Omental fat pad (tissue), 4 donors: ENCODE measurements at places on chromosomes 1 and 21. TPM values are rescaled to one million over a fixed set of nuclear protein-coding genes. Genes with fewer than 3 reads are reported as not detected.

DNA sequence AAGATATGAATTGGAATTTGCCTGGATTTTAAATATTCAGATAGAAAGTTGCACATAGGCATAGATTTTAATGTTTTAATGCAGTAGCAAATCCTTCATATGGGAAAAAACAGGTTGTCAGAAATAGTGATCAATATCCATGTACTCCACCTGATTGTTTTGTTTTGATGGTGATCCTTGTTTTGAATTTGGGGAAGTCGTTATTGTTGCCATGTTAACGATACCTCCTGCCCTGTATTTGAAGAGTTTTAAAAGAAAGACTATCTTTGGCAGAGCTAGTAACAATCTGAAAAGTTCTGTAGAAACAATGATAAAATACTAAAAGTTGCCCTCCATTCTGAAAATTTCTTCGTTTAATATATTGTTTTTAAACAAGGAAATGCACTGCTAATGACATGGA lies 1.1 kb downstream of the CEP350 start:
- DNase-seq = no peak

DNA sequence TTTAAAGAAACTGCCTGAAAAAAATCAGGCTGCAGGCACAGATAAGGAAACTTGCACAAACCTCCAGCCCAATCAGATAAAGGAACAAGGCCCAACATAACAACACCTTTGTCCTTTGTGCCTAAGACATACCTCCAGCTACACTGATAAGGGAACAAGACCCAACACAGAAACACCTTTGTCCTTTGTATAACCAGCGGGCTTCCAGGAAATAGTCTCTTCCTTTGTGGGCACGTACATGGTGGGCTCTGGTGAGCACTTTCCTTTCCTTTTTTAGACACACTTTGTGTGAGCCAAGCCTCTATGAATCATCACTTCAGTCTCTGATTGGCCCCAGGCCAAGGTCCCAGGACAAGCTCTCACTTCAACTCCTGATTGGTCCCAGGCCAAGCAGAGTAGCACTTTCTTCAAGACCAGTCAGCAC lies 23.6 kb downstream of the ZNF670 start:
- DNase-seq = no peak

DNA sequence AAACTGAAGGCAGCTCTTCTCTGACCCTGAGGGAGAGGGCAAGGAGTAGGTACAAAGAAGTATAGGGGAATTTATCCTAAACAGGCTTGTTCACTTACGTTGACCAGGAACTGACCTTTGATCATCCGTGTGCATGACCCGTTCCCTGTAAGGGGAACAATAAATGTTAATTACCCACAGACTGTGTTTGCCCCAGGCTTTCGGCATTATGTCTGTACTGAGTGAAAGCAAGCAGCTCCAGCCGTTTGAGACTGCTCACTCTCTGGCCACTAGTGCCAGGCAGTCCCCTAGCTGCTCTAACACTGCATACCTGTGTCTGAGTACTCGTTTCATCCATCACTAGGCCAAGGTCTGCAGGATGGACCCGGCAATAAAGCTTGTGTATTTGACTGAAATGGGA lies 1365.3 kb downstream of the NCAM2 start:
- no peak for DNase-seq

DNA sequence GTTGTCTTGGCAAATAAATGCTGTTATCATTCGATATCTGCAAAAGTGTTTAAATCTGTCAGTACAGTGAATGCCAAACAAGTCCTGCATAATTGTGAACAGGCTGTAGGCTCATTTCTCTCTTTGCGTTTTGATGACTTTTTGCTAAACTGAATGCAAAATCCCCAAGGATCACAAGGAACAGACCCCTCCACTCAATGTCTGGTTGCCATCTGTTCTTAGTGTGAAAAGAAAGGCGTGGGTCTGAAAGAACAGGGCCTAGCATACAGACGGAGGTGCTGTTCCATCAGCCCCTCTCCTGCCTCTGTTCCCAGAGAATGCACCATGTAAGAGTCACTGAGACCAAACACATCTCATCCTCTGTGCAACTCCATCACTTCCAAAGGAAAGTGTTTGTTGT lies 40.4 kb downstream of the EIF2B3 start:
- no peak for DNase-seq

DNA sequence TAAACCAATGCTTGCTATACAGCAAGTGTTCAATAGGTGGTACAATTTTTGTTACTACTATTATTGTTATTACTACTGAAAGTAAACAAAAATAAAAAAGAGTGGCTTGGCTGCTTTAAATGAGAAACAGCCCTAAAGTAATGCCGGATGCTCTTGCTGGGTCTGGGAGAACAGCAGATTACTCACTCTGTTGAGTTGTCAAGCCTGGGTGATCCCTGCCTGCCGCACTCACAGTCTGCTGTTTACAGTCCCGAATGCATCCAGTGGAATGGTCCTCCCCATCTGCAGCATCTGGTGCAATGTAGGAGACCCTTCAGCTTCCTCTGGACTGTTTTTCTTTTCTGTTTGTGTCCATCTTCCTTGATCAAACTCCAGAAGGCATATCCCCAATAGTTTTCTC lies 102.7 kb upstream of the IVNS1ABP start:
- DNase-seq = no peak

DNA sequence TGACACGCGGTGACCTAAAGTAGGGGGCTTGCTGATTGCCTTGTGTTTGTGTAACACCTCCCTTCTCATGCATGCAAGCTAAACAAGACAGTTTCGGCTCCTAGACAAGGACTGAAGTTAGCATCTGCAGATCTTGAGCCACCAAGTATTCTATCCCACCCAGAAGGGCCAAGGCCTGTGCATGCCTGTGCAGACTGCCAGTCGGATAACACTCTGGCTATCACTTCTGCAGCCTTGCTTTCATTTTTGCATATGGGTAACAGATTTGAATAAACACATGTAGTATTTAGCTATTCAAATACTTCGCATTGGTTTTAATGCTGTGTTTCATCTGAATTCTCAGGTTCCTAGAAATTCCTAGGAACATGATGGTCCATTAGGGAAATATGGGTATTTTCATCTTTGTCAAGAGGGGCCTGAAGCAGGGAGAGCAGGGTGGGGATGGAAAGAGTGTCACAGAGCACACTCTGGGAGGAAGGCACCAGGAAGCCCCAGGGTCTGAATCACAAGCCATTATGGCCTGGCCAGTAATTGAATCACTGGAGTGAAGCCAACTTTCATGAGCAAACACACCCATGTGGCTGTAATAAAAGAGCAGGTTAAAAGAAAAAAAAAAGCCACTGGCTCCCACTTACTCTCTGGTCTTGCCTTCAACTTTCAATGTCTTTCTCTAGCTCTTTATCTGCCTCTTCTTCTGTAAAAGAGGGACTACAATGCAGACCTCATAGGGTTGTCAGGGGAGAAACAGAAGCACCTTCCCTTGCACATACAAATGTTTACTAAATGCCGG lies 28.3 kb downstream of the GADD45A start:
- no peak for DNase-seq

GRCh38 chr21:23853796-23854379 lies 1753.4 kb downstream of the MRPL39 start:
- no peak for DNase-seq

DNA sequence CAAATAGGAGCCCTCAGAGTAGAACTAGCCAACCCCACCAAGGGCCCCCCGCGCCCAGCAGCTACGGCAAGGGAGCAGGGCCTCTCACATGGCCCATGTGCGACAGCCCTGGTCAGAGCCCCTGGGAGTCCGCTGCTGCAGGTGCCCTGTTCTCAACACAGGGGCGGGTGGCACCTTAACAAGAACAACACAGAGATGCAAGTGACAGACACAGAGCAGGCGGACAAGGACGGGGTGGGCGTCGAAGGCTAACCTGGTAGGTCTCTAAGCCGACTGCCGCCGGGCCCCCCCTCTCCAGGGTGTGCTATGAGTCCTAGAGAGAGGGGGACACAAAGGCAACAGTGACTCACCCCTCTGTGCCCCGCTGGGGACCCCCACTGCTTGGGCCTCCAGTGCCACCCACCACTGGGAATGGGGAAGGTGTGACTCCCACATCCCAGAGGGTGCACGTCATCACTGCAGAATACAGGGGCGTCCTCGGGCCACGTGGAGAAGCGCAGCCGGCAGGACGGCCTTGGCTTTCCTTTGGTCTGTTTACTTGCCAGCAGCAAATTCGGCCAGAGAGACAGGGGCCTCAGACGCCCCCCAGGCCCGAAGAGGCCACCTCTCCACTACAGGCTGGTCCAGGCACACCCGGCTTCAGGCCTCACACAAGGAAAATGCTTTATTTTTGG lies 44.8 kb downstream of the PRDM15 start:
- DNase-seq = no peak

DNA sequence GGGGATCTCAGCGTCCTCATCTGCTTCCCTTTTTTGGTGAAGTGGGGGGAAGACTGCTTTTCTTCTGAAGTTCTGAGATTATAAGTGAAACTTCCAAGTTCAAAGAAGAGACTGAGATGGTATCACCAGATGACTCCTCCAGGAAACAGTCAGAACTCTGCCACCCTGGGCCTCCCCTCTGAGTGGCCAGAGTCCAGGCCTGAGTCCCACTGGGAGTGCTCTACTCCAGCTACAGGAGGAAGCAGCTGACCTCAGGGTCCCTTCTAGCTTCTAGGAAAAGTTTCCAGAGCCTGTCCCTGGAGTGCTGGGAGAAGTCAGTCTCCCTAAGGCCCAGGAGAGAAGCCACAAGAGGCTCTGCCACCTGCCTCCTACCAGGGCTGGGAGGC lies 104.7 kb downstream of the CASZ1 start:
- DNase-seq = no peak

GRCh38 chr1:95723346-95723745 lies 489.3 kb downstream of the RWDD3 start:
- no peak for DNase-seq

- DNase-seq = no peak
Observed at GRCh38 chr1:19151537-19151936, 58.5 kb downstream of the UBR4 start.

- no peak for DNase-seq
Observed at GRCh38 chr1:58929671-58930325, 146.0 kb upstream of the JUN start.

GRCh38 chr1:82947278-82947677 lies 1051.7 kb downstream of the TTLL7 start:
- no peak for DNase-seq

DNA sequence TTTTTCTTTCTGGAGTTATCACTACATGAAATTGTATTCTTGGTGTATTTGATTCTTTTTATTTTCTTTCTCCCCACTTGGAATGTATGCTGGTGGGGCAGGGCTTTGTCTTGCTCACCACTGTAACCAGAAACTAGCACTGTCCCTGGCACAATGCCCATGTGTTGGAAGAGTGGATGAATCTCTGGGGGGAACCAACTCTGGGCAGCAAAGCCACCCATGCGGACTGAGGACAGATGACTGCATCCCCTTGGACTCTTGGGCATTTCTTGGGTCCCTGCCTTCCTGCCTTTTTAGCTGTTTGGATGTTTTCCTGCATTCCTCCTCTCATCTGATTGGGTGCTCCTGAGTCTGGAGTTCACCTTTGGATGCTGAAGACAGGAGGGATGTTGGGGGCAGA lies 6.1 kb downstream of the CYP4B1 start:
- DNase-seq = no peak

- no peak for DNase-seq
Observed at GRCh38 chr1:225482421-225482950, 54.6 kb upstream of the LBR start.

DNA sequence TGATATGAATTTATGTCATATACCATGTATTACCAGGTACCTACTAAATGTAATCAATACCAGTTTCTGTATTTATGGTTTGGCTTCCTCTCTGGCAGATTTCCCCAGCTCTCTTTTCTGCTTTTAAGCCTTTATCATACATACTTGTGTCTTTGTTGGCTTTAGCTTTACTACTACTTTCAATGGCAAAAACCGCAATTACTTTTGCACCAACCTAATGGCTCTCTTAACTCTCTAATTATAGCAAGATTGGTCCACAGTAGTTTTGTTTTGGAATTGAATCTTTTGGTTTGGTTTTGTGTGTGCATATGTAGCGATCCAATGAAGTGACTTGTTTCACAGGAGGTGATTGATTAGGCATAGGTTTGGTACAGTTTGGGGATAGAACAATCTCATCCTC lies 93.6 kb downstream of the ATG4C start:
- no peak for DNase-seq

- DNase-seq = no peak
Observed at GRCh38 chr1:170001266-170001665, 73.2 kb downstream of the KIFAP3 start.

DNA sequence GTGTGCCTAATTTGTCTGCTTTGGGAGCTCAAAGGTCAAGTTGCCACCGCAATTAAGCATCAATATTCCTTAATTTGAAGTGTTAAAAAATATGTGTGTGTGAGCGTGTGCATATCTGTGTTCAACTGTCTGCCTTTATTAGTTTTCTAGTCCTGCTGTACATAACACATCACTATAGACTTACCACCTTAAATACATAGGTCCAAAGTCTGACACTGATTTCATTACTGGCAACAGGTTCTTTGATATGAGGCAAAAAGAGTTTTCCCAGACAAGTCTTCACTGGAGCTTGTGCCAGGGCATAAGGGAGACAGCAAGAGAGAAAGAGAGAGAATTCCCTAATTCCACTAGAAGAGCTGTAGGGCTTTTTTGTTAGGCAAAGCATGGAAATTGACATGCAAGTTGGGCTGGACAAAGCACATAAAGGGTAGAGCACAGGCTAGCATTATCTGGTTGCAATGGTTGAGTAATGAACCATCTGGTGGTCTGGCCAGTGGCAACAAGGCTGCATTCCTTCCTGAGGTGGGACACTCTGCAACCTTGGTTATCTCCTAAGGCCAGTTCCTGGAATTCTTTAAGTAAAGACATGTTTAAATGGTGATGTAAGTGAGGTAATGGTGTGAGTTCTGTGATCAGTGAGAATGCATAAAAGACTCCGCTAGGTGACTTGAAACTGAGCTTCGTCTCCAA lies 457.2 kb upstream of the ADAMTS5 start:
- no peak for DNase-seq

DNA sequence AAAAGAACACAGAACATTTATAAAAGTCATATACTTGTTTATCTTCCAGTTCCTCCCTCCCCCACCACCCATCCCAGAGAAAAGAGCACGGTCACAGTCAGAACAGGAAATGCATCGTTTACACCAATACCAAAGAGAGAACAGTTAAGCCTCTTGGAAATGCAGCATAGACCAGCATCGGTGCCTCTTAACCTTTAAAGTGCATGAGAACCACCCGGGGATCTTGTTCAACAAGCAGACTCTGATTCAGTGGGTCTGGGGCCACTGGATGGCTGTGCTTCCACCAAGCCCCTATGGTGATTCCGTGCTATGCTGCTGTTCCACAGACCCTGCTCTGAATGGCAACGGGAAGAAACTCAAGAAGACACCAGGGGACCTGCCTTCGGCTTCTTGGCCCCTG lies 19.2 kb downstream of the FAM89A start:
- no peak for DNase-seq

- DNase-seq = no peak
Observed at GRCh38 chr1:101004061-101004460, 21.5 kb downstream of the DPH5 start.

The TEDDM1 gene
- not detected for total RNA-seq

The S100A13 gene
- total RNA-seq = 118 TPM

The RPTN gene
- not detected for total RNA-seq

The CCDC181 gene
- 0.19 TPM for total RNA-seq

The GPR153 gene
- 10.9 TPM for total RNA-seq

The PAQR7 gene
- total RNA-seq = 6.9 TPM

The CSF3R gene
- total RNA-seq = 18.9 TPM

The LCE1A gene
- not detected for total RNA-seq

The LAX1 gene
- 1.7 TPM for total RNA-seq

The SIKE1 gene
- total RNA-seq = 27.0 TPM

The NUDT4B gene
- 45.4 TPM for total RNA-seq

The KCNAB2 gene
- total RNA-seq = 42.2 TPM

The CD101 gene
- 0.47 TPM for total RNA-seq

The BACE2 gene
- total RNA-seq = 37.8 TPM
